ENCODE measurements at places on chromosomes 4 and X.
A peak's percentile ranks its signal among the peaks of the same experiment; 100 is the strongest.

- no peak for DNase-seq
These were observed 19.1 kb downstream of the SMARCAD1 start for GRCh38 chr4:94226763-94227162.

- no peak for DNase-seq
These were observed 51.6 kb upstream of the ADRA2C start for GRCh38 chr4:3714642-3715001.

DNA sequence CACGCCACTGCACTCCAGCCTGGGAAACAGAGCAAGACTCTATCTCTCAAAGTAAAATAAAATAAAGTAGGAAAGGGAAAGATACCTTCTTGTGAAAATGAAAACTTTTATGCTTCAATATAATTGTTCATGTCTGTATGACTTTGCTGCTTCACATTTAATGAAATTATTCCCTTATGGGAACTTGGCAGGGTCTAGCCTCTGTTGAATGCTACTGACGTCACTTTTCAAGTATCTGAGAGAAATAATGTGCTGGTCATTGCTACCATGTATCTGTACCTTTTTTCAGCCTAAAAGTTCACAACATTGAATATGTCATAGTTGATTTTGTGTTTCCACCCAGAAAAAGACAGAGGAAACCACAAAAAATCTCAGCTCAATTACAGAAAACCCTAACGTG, 65.2 kb downstream of the PRDM5 start:
- peak; percentile 70 for DNase-seq

- DNase-seq = no peak
These were observed 50.4 kb upstream of the TMEM184C start for GRCh38 chr4:147566762-147567161.

DNA sequence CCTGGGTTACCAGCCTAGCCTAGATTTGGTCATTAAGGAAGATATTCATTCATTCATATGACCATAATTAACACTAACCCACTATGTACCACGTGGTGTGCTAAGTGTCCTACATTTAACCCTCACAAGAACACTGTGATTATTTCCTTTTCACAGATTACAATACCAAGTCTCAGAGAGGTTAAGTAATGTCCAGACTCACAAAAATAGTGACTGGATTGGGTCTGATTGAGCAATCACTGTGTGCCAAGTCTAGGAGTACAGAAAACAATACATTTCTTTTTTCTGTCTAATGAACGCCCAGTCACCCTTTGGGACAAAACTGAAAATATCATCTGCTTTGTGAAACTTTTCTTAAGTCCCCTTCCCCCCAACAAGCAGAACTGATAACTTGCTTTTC, 7.6 kb upstream of the DLG3 start:
- no peak for DNase-seq

- peak; percentile 41 for DNase-seq
These were observed 117.3 kb downstream of the FAT4 start for GRCh38 chr4:125432078-125432477.

- no peak for DNase-seq
These were observed 8.9 kb downstream of the ZIC3 start for GRCh38 chrX:137574784-137575293.

GRCh38 chrX:74420196-74421035, 877 bp upstream of the SLC16A2 start:
- peak; percentile 57 for DNase-seq

GRCh38 chr4:77600521-77601451, 4.8 kb upstream of the CXCL13 start:
- DNase-seq = peak; percentile 26

- no peak for DNase-seq
These were observed 98.2 kb upstream of the HHIP start for GRCh38 chr4:144547678-144548298.

GRCh38 chrX:17459008-17459611, 84.1 kb downstream of the NHS start:
- peak; percentile 86 for DNase-seq

- peak; percentile 17 for DNase-seq
These were observed 347.2 kb upstream of the DDX53 start for GRCh38 chrX:22652596-22652995.

DNA sequence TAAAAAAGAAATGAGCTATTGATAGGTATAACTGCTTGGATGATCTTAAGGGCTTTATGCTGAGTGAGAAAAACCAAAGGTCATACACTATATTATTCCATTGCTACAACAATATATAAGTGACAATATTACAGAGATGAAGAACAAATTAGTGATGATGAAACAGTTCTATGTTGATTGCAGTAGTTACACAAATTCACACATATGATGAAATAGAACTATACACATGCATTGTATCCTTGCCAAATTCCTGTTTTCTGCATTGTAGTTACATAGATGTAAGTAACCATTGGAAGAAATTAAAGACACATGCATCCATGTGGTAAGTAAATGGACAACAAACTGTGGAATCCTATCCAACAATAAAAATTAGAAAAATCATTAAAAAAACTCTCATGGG, 76.5 kb downstream of the CENPC start:
- no peak for DNase-seq

DNA sequence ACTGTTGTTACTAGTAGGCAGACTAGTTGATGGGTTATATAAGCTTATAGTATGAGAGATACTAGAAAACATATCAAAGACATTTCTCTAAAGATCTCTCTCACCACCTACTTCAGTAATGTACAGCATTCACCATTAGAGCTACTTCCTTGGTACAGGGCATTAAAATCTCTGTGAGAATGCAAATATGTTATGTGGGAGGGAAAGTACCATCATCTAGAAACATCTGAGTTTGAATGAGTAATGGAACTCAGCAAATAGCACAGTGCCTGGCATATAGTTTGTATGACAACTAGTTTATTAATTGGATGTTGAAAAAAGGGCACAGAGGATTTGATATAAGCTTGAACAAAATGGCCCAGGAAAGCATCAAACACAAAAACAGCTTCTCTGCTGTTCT, 211.1 kb downstream of the GLUD2 start:
- DNase-seq = no peak

DNA sequence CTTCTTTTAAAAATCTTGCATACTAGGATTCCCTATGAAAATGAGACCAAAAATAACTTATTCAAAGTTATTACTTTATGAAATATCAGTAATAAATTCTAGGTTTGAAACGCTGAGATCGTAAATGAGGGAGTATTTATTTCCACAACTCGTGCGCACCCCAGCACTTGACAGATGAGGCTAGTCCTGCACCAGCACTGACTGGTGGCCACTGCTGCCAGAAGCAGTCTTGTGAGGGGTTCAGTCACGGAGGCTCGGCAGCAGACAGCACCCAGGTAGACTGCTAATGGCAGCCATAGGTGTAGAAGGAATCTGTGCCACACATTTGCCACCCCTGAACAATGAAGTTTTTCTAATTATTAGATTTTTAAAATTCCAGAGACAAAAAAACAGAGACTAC, 248.7 kb downstream of the CAMK2D start:
- no peak for DNase-seq

All from fibroblast of skin of right quadriceps (primary cell).